SJSA1 (cell line): ENCODE measurements at places on chromosomes 16 and 17. TPM values are rescaled to one million over a fixed set of nuclear protein-coding genes. Genes with fewer than 3 reads are reported as not detected.

Gene HAP1
- total RNA-seq, result not detected in 2 replicates

Gene TEKT1
- 0.03 TPM in 1 of 2 replicates, not detected in the other for total RNA-seq

- no peak for DNase-seq
These were observed 12.0 kb downstream of the PRR11 start for GRCh38 chr17:59167571-59168001.

DNA sequence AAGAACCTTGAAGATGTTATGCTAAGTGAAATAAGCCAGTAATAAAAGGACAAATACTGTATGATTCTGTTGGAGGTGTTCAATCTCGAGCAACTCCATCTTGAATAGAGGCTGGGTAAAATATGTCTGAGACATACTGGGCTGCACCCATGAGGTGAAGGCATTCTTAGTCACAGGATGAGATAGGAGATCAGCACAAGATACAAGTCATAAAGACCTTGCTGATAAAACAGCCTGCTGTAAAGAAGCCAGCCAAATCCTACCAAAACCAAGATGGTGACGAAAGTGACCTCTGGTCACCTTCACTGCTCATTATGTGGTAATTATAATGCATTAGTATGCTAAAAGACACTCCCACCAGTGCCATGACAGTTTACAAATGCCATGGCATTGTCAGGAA lies 98.1 kb downstream of the RGS9 start:
- DNase-seq, result no peak

DNA sequence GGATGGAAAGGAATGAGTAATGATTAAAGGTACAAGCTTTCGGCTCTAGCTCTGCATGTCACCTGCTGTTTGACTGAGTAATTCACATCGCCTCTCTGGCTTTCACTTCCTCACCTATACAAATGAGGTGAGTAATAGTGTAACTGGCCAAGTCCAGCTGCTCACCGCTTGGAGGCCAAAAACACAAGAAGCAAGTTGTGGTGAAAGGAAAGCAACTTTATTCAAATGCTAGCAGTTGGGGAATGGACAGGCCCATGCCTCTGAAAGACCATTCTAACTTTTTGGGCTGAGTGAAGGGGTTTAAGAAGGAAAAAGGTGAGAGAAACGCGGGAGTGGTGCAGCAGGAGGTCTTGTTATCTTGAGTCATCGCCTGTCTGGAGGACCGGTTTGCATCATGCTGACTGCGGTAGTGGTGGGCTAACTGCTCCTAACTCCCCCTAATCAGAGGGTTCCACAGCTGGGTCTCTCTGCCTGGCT lies 45.7 kb upstream of the CSNK2A2 start:
- DNase-seq, result no peak
